Osteoblast (primary cell): ENCODE measurements at places on chromosomes 4 and X. TPM values are rescaled to one million over a fixed set of nuclear protein-coding genes. Genes with fewer than 3 reads are reported as not detected.
A peak's percentile ranks its signal among the peaks of the same experiment; 100 is the strongest.

DNA sequence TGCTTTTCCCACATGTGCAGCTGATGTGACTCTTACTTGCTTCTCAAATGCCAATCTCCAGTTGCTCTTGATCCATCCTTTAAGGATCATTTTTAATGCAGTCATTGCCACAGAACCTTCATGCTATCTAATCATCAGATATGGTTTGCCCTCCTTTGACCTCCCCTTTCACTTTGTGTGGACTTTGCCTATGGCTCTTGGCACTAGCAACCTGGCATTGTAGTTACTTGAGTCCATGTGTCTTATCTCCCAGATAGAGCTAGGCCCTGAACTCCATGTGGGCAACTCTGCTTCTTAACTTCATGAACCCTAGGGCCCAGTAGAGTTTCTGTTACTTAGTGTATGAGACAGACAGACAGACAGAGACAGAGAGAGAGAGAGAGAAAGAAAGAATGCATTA lies 41.6 kb downstream of the MTM1 start:
- no peak for DNase-seq

DNA sequence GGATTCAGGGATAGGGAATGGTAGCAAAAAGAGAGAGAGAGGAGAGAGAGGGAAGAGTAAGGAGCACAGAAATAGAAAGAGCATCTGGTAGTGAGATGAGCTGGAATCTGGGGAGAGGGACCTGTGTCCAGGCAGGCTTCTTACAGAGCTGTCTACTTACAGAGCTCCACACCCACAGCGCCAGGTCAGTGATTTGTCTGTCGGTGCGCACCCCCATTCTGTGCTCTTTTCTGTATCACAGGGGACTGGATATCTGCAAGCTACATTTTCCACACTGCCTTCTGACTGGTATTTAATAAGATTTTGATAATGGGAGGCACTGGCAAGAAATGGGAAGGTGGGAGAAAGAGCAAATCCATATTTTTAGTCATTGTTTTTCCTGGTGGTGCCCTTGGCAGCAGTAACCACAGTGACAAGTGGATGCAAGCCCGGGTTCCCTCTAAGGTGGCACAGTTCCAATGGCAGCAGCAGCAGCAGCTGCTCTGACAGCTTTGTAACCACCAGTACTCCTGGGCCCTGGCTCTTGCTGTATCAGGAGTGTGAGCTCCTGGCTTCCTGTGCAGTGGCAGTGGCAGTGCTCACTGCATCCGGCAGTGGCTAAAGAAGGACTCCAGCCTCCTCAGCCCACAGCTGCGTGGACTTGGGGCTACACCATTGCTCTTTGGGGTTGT lies 300.5 kb downstream of the TRIML1 start:
- DNase-seq: peak; percentile 30

The CPLX1 gene
- total RNA-seq: not detected in 2 replicates

- DNase-seq: no peak
Observed at GRCh38 chr4:20176881-20177280, 74.8 kb upstream of the SLIT2 start.

The ADGRG2 gene
- under 0.01 TPM in 2 replicates for total RNA-seq

GRCh38 chr4:67658302-67658701 lies 42.7 kb downstream of the UBA6 start:
- no peak for DNase-seq

DNA sequence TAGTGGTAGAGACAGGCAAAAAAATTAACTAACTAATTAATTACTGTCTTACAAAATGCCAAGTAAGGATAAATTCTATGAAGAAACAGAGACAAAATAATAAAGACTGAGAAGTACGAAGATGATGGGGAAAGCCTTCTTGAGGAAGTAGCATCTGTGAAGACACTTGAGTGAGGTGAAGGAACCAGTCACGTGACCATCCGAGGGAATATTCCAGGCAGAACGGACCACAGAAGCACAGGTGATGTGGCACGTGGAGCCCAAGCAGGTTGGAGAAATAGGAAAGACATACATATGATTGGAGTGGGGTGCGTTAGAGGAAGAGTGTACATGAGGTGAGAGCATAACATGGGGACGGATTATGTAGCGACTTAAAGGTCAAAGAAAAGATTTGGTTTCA lies 30.5 kb upstream of the SPP1 start:
- no peak for DNase-seq

The UGT2B11 gene
- total RNA-seq: not detected in 2 replicates

DNA sequence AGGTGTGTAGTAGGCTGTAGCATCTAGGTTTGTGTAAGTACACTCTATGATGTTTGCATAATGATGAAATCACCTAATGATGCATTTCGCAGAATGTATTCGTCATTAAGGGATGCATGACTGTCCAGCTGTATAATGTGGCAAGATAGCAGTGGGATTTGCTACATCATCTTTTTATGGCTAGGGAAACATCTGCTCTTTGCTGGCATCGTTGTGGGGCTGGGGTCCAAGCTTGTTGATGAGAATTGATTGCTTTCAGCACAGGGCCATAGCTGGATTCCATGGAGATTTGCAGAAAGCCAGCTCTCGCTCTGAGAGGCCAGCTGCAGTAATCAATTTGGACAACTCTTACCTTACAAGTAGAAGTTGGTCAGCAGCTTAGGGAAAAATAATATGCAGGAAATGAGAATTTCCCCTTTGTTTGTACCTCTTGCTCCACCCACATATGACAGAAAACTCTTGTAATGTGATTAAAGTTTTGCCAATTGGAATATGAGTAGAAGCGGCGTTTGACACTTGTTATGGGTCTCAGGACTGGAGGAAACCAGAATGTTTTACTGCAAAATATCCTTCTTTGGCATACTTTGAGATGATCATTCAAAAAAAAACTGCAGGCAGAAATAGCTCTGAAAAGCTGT lies 310.5 kb downstream of the RAPGEF2 start:
- DNase-seq: no peak

The FAM9B gene
- total RNA-seq: not detected in 2 replicates

The KCND1 gene
- total RNA-seq: 0.29 and 0.36 TPM in 2 replicates

The NLGN4X gene
- total RNA-seq: 1.4 and 11.5 TPM in 2 replicates

DNA sequence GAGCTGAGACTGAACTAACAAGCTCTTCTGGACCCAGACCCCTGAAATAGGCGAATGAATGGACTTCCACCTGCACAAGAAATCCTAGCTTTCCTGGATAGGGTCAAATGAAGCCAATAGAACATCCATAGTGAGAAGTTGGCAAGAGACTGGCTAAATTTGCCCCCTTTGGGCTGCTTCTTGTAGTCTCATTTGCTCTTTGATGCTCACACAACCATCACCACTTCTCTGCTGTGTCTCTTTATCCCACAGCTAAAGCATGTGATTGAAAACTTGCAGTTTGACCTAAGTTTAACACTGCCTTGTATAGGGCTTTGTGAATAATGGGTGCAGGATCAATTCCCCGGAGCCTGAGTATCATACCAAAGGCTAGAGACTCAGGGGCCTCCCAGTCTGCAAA lies 38.2 kb downstream of the NLGN3 start:
- no peak for DNase-seq

The TNMD gene
- total RNA-seq: not detected in 2 replicates

GRCh38 chr4:158624889-158625478 lies 46.7 kb downstream of the C4orf46 start:
- DNase-seq: peak; percentile 22
